Activated naive CD8-positive, alpha-beta T cell treated with anti-CD3 and anti-CD28 coated beads for 36 hours (primary cell): ENCODE measurements at places on chromosomes 3 and 15. TPM values are rescaled to one million over a fixed set of nuclear protein-coding genes. Genes with fewer than 3 reads are reported as not detected.

- peaks cover 41% of the 10 kb centered on the region for H3K27me3 ChIP-seq
- no peak overlapping the region for H3K27ac ChIP-seq
- no peak overlapping the region for H3K4me3 ChIP-seq
- H3K4me1 ChIP-seq, result peaks cover 40% of the 10 kb centered on the region
Observed at GRCh38 chr3:29285471-29286071, 4.7 kb downstream of the RBMS3 start.

The LRRC49 gene
- total RNA-seq, result 0.50 TPM

GRCh38 chr15:69424748-69425413 is 10.7 kb downstream of the KIF23 start:
- no peak for DNase-seq
- H3K36me3 ChIP-seq, result peaks cover 68% of the 10 kb centered on the region
- H3K4me1 ChIP-seq, result no peaks in the 10 kb centered on the region
- no peak overlapping the region for H3K27ac ChIP-seq

The TLR9 gene
- total RNA-seq, result 0.85 TPM

GRCh38 chr3:138078096-138078495 is 37.3 kb downstream of the DZIP1L start:
- DNase-seq, result no peak
- no peak overlapping the region for H3K4me3 ChIP-seq
- H3K27me3 ChIP-seq, result peaks cover 27% of the 10 kb centered on the region
- H3K36me3 ChIP-seq, result no peaks in the 10 kb centered on the region

DNA sequence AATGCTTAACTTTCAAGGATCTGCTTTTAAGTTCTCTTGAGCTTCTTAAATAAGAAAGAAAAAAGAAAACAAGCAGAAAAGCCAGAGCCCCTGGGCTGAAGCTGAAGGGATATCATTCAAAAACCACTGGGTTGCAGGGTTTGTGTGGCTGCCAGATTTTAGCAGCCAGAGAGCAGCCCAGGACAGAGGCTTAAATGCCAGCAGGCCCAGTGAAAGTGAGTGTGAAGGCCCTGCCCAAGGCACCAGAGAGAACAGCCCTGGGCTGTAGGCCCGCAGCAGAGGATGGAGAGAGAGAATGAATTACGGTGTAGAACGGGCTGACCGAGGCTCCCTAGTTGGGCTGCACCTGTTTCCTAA is 106.3 kb upstream of the BOC start:
- DNase-seq, result no peak
- no peak overlapping the region for H3K4me3 ChIP-seq
- no peaks in the 10 kb centered on the region for H3K4me1 ChIP-seq

DNA sequence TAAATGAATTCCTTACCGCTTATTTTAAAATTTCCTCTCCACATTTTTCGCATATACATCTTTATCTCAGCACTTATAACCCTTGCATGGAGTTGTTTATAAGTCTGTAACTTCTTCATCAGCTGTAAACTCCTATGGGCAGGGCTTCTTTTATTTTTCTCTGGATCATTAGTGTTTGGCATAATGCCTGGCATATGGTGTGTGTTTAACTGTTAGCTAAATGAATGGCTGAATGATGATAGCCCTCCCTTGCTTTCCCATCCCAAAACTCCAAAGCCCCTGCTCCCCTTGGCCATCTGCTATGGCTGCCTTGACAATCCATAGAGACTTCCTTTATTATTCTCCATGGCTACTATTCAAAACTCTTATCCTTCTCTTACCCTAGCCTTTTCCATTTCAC is 48.1 kb upstream of the SEMA6D start:
- peaks cover 5% of the 10 kb centered on the region for H3K27me3 ChIP-seq
- H3K4me1 ChIP-seq, result no peaks in the 10 kb centered on the region
- H3K36me3 ChIP-seq, result no peaks in the 10 kb centered on the region
- DNase-seq, result no peak
